Caki2 (cell line): ENCODE measurements at places on chromosomes 6 and 20. TPM values are rescaled to one million over a fixed set of nuclear protein-coding genes. Genes with fewer than 3 reads are reported as not detected.

COL20A1 gene
- total RNA-seq, result 0.14 and 0.87 TPM in 2 replicates

DEFB123 gene
- total RNA-seq, result not detected in 2 replicates

CLDN20 gene
- not detected in 2 replicates for total RNA-seq

CTAGE9 gene
- not detected in 2 replicates for total RNA-seq

TNXB gene
- total RNA-seq, result 0.90 and 1.4 TPM in 2 replicates

KCNB1 gene
- not detected in 2 replicates for total RNA-seq

SEMG1 gene
- not detected in 2 replicates for total RNA-seq

MRPS18B gene
- 47.9 and 61.1 TPM in 2 replicates for total RNA-seq

GSTA4 gene
- 83.6 and 89.8 TPM in 2 replicates for total RNA-seq

TAGAP gene
- total RNA-seq, result not detected in 2 replicates

JAG1 gene
- total RNA-seq, result 142 and 148 TPM in 2 replicates

PARD6B gene
- 58.6 and 82.5 TPM in 2 replicates for total RNA-seq

SUMO4 gene
- total RNA-seq, result not detected in 2 replicates
